KG1 (cell line): ENCODE measurements at places on chromosomes 5 and 9.
A peak's percentile ranks its signal among the peaks of the same experiment; 100 is the strongest.

DNA sequence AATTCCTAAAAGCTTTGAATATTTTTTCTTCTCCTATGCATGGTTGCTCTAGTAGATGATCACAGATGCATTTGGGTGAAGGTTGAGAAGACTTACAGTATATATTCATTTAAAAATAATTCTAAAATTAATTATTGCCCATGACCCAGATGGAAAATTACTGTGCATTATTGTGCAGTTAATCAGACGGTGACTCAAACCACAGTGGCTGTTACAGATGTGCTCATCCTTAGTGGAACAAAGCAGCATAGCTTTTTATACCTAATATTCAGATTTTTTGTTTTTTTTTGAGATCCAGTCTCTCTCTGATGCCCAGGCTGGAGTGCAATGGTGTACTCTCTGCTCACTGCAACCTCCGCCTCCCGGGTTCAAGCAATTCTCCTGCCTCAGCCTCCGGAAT lies 10.7 kb downstream of the OR2V1 start:
- DNase-seq, result no peak

DNA sequence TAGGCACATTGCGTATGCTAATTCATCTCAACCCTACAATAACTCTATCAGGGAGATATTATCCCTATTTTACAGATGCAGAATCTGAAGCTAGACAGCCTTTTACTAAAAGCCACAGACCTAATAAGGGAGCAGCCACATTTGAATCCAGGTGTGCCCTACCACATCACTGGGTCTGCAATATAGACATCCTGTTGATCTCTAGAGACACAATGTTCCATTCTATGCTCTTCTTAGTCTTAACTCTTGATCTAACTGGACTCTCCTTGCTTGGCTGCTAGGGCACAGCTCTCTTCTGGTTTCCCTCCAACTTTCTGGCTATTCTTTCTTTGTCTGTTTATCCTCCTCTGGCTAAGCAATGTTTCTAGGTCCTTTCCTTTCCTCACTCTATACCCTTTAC lies 1.4 kb upstream of the SPATA6L start:
- no peak for DNase-seq

DNA sequence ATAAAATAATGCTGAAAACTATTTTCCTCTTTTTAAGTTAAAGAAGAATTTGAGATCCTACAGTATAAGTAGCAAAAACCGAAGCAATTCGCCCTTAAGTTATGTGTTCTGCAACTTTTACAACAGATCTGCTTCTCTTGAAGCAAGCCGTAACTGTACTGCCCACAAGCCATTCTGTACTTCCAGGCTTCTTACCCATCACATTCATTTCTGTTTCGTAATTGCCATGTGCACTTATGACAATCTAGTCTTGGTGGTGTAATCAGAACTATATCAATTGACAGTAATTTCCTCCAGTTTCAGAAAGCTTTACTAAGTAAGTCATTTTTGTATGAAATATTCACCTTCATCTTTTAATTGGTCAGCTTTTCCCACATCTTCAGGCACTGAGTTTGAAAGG lies 13.8 kb downstream of the SGTB start:
- DNase-seq, result no peak

- no peak for DNase-seq
These were observed 340.0 kb downstream of the GABRG2 start for GRCh38 chr5:162407614-162408013.

- no peak for DNase-seq
These were observed 66.2 kb upstream of the SLC1A1 start for GRCh38 chr9:4424038-4424437.

DNA sequence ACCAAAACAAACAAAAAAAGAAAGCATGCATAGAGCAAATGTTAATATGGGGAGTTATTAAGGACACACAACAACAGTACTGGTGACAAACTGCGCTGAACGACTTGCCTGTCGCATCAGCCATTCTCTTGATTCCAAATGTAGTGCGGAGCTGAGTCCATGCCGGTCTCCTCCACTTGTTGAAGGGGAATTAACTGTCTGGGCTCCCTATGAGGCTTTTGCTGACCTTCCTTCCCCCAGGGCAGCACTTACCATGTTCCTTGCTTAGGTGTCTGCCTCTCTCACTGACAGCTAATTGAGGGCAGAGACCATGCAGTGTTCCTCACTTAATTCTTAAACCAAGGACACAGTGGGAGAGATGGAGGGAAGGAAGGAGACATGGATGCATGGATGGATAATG lies 40.8 kb upstream of the FAT2 start:
- no peak for DNase-seq

GRCh38 chr9:27157736-27158135 lies 48.7 kb downstream of the TEK start:
- DNase-seq, result no peak

DNA sequence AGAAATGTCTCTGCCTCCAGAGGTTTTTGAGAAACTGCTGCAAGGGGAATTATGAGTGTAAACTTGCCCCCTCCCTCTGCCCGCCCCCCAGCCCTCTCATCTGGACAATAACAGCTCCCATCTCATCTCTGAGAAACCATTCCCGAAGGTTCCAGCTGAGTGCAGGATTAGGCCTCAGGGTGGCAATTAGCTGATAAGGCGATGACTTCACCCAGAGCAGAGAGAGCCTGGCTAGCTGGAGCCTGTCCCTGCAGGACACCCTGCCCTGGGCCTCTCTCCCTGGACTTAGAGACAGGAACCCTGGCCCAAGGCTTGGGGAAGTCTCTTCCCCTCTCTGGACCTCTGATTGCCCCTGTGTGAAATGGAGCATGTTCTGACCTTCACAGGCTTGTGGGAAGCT lies 45.7 kb upstream of the HAND1 start:
- no peak for DNase-seq

DNA sequence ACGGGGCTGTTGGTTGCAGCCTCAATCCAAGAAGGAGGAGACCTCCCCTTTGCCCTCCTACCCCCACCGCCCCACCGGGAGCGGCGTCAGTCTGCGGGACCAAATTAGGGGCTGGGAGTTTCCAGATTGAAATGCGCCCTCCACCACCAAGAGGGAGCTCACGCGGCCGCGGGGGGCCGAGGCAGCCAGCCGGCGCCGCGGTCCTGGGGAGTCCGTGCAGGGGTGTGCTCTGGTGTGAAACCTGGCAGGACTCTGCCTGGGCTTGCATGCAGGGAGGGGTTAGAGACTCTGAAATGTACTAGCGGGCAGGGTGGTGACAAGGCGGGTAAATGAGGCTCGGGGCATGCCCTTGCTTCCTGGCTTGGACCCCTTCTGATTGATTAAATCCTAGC lies 989 bp upstream of the FBN2 start:
- DNase-seq, result no peak

GRCh38 chr5:72597456-72597948 lies 90.3 kb upstream of the ZNF366 start:
- DNase-seq, result no peak

GRCh38 chr9:7782400-7783120 lies 17.0 kb downstream of the DMAC1 start:
- DNase-seq, result no peak

DNA sequence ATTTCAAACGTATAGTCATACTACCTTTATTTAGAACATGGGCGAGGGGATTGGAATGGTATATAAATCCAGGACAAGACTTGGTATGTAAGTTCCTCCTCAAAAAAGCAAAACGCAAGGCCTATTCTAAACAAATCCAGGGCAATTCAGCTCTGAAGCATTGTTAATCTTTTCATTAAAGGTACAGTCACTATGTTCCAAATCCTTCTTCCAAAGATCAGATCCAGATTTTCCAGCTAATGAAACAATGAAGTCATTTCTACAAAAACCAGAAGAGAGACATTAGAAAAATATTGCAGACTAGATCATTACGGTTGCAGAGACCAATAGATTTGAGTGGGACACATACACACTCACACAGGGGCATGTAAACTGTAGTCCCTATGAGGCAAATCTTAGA lies 116.1 kb upstream of the BNC2 start:
- no peak for DNase-seq

GRCh38 chr5:149873896-149874295 lies 70.7 kb downstream of the PDE6A start:
- DNase-seq, result no peak

DNA sequence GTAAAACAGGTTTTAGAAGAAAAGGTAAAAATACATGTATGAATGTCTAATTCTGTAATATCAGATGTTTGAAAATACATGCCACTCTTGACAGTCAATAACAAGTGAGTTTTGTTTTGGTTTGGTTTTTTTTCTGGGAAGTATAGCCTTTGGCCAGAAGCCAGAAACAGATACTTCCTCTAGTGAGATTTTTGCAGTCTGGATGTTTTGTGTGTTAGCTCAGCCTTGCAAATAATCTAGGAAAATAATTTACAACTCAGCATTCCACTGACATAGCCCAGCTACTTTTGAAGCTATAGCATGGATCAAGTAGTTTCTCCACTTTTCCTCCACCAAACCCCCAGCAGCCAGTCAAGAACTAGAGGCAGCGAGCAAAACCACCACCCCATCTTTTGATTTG lies 56.7 kb downstream of the SLC1A1 start:
- DNase-seq, result no peak

- no peak for DNase-seq
These were observed 87.7 kb downstream of the ENTREP1 start for GRCh38 chr9:69412741-69413150.

DNA sequence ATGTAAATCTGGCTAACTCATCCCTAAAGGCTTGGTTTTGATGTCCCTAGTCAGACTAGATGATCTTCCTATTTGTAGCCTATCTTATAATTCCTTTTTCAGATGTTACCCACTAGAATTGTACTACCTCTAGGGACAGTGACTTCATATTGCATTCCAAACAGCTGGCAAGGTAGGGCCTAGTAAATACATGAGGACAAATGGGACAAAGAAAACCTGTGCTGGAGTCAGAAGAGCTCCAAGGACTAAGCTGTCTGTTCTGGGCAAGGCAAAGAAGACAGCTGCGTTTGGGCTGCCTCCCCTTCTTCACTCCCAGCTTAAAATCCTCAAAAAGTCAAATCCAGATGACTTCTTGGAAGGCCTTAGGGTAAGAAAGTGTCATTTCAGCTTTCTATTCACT lies 10.0 kb downstream of the DMXL1 start:
- no peak for DNase-seq

- DNase-seq, result no peak
These were observed 460 bp downstream of the DMRTA1 start for GRCh38 chr9:22446950-22447617.

GRCh38 chr5:59287884-59288283 lies 605.6 kb downstream of the PDE4D start:
- DNase-seq, result no peak

DNA sequence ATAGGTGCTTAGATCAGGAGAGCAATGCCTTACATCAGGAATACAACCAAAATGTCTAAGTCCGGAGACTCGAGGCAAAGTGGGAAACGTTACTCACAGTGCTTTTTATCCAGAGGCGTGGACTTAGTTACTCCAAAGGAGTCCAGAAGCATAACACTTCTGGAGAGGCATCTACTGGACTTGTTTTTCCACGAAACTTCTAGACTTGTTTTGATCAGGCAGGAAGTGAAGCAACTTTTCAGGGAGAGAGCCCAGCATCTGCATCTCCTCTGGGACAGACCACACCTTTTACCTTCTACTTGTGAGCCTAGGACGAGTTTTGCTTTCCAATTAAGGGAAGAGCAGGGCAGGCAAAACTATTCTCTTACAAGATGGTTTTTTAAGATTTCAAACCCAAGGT lies 1.2 kb upstream of the TJP2 start:
- DNase-seq, result no peak

GRCh38 chr9:132409828-132410528 lies at the start of gene CFAP77:
CFAP77 (plus strand) TSS chr9:132410211; CDS start chr9:132410272, 61 bp downstream.
- DNase-seq, result peak; percentile 38

DNA sequence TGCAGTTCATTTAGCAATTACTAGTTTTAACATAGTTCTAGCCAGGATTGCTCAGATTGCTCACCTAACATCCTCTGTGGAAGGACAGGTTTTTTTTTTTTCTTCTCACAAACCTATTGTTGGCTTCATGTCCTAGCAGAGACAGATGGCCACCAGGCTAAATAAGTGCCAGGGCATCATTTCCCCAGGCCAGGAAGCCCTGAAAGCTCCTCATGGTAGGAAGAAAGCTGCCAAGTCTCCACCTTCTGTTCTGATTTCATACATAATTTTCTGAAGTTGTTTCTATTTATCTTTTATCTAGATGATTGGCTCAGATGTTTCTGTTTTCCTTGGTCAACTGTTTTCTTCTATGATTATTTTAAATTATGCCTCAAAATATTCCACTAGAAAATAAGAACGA lies 31.0 kb downstream of the EFCAB9 start:
- no peak for DNase-seq

DNA sequence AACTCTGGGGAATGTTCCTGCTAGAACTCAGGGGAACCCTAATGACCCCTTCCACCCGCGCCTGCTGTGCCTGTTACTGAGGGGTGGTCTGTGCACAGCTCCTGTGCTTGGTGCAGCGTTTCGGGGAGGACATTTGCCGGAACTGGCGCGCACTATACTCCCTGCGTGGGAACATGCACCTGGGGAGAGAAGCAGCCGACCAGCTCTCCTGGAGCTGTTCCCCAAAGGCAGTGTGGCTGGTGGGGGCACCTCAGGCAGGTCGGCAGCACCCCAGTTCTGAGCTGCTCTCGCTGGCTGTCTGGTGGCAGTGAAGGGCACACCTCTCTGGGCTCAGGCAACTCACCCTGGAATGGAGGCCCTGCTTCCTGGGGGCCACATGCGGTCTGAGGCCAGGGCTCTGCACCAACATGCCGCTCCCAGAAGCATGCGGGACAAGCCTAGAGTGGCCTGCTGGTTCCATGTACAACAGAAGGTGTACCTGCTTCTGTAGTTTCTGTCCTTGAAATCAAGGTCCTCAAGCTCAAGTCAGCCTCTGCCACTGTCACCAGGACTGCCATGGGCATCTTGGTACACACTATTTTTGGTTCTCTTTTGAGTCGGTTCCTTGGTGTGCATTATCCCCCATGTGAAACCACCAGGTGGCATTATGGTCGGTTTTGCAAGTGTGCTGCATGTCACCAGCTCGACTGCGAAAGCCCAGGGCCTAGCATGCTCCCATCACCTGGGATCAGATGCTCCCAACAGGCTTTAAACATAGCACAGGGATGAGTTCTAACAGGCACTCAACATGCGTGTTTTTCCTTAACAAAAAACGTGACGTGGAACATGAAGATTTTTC lies 7.8 kb upstream of the MRNIP start:
- DNase-seq, result no peak

- no peak for DNase-seq
These were observed 2.3 kb upstream of the TBCA start for GRCh38 chr5:77778398-77778797.

- no peak for DNase-seq
These were observed 449.6 kb upstream of the CLINT1 start for GRCh38 chr5:158308429-158309025.

GRCh38 chr9:69168709-69169217 lies 5.3 kb upstream of the TJP2 start:
- DNase-seq, result no peak

GRCh38 chr9:134690946-134691694 lies 49.5 kb downstream of the COL5A1 start:
- no peak for DNase-seq

GRCh38 chr9:27584931-27585330 lies 11.7 kb upstream of the C9orf72 start:
- DNase-seq, result no peak
